ENCODE measurements at places on chromosomes 1 and 21.

GRCh38 chr1:169102567-169102966 is 3.9 kb upstream of the ATP1B1 start:
- DNase-seq = no peak

DNA sequence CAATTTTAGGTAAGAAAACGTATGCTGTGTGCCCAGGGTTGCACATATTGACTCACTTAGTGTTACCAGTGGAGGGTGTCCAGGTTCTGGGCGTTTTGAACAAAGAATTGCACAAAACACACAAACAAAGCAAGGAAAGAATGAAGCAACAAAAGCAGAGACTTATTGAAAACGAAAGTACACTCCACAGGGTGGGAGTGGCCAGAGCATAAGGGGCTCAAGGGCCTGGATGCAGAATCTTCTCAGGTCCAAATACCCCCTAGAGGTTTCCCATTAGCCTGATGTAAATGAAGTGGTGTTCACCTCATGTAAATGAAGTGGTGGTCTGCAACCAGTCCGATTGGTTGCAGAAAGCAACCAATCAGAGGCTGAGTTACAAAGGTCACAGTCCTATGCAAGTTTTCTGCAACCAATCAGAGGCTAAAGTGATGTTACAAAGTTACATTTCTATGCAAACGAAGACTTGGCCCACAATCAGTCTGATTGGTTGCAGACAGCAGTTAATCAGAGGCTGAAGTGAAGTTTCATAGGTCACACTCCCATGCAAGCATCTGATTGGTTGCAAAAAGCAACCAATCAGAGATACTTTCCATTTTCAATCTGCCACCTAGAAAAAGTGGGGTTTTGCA is 228.3 kb downstream of the ST6GALNAC3 start:
- no peak for DNase-seq

DNA sequence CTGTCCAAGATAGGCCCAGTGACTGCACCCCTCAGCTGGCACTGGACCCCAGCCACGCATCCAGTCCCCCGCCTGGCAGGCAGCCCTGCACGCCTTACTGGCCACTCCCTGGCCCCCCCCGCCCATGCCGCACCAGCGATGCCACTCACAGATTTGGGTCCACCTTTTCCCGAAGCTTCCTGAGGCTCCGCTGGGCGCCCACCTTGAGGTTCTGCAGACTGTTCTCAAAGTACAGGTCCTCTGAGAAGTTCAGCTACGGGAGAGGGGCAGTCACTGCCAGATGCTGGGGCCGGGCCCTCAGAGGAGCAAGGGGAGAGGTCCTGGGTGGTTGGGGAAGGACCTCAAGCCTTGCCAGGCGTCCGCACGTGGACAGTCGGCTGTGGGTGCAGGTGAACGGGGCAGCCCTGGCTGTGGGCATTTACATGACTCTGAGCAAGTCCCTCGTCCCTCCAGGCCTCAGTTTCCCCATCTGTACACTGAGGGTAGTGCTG is 8.1 kb downstream of the PRXL2B start:
- no peak for DNase-seq

DNA sequence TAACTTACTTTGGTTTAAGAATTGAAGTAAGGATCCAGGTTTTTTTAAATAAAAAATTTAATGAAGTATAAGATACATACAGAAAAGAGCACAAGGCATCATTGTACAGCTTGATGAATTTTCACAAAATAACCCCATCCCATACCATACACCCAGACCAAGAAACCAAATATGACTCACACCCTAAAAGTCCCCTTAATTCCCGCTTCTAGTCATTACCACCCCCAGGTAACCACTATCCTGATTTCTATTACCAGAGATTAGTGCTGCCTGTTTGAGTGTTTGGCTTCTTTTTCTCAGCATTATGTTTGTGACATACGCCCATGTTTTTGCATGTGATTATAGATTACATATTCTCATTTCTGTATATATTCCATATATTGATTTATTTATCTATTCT is 98.5 kb upstream of the HIVEP3 start:
- no peak for DNase-seq

DNA sequence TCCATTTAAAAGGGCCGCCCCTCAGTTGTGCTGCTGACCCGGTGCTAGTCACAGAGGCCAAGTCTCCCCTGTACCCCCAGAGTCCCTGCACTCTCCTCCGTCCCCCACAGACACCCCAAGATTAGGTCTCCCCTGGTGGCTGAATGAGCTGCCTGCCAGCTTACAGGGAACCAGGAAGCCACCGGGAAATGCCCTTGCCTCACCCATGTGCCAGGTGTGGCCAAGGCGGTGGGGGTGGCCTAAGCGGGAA is 32.7 kb downstream of the HSPG2 start:
- DNase-seq = no peak

DNA sequence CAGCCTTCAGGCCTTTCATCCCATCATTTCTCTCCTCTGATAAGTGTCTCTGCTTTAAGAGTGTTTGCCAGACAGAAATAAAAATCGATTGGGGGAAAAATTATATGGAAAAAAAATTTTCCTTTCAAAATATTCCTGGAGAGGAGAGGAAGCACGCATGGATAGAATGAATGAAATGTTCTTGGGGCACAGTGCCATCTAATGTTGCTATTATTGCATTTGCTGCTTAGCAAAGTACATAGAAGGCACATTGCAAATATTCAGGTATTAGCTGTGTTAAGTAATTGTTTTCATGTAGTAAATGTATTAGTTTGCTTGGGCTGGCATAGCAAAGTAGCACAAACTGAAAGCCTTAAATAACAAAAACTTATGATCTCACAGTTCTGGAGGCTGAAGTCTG is 18.1 kb downstream of the B3GALT5 start:
- DNase-seq = no peak

GRCh38 chr1:111218701-111219556 is 8.6 kb upstream of the CHI3L2 start:
- DNase-seq = no peak

- DNase-seq = peak; percentile 60
These were observed 657 bp upstream of the TNFRSF18 start for GRCh38 chr1:1206966-1207531.

DNA sequence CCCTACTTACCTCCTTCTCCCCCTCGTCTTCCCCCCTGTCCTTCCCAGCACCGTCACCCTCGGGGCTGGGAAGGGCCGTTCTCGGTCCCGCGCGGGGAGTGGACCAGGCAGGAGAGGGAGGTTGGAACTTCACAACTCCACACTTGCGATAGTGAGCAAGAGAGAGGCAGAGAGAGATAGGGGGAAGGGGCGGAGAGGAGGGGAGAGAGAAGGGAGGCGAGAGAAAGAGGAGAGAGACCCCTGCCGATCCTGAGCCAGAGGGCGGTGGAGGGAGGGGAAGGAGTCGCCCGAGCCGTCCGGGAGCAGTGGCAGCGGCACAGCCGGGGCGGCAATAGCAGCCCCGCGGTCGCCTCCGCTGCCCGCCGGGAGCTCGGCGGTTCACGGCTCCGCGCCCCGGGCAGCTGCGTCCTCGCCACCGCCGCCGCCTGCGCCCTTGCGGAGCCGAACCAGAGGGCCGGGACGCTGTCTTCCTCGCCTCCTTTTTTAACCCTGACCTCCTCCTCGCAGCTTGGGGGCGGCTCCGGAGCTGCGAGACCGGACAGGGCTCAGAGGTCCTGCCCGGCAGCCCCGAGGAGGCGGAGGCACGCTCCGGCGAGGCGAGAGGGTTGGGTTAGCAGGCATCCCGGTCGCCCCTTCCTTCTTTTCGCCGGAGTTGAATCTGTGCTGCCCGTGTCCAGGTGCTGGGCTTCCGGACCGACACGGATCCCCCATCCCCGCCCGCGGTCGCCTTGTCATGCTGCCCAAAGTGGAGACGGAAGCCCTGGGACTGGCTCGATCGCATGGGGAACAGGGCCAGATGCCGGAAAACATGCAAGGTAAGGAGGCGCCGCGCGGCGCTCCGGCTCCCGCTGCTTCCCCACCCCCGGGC is 11.7 kb downstream of the NR5A2 start:
- DNase-seq = peak; percentile 41

GRCh38 chr1:181110013-181110412 is 21.5 kb downstream of the IER5 start:
- no peak for DNase-seq

DNA sequence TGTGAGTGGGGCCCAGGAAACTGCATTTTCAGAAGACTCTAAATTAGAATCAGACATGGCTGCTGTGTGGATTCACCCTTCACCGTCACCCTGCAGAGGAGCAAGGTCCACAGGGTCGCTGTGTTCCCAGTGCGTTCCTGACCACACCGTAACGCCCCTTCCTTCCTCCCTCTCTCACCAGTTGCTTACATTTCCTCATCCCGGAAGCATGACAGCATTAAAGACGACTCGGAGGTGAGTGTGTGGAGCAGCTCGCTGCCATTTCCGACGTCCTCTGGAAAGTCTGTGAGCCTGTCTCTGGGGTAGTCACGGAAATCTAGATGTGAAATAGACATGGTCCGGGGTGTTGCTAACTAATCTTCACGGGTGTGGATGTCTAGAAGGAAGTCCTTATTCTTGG is 45.9 kb downstream of the FAAP20 start:
- DNase-seq = peak; percentile 78

DNA sequence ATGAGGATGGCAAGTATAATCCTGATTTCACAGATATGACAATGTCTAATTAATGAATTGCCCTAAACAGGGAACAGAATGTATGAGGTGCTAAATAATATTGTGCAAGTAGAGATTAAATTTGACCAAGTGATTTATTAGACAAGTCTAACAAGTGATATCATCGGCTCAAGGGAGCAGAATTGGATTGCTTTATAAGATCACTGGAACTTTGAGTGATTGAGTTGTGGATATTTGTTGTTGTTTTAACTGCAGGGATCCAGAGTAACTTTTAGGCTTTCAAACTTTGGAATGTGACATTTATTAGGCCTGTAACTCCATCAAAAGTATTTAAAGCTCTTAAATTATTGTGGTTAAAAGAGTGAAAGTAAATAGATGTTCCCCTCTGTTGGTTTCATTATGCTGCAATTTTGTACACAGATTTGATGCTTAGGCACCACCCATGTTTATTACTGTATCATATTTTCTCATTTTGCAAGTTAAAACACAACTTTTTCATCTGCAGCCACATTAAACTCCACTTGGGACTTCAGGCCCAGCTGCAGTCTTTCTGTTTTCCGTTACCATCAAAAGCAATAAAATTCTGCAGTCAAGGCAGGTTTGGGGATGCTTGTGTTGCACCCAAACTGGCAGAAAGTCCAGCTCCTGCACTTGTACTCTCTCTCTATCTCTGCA is 206.6 kb downstream of the HLX start:
- DNase-seq = no peak

GRCh38 chr1:242237051-242237450 is 238.2 kb upstream of the MAP1LC3C start:
- DNase-seq = no peak

- no peak for DNase-seq
These were observed 130.4 kb downstream of the RERE start for GRCh38 chr1:8687039-8687438.

DNA sequence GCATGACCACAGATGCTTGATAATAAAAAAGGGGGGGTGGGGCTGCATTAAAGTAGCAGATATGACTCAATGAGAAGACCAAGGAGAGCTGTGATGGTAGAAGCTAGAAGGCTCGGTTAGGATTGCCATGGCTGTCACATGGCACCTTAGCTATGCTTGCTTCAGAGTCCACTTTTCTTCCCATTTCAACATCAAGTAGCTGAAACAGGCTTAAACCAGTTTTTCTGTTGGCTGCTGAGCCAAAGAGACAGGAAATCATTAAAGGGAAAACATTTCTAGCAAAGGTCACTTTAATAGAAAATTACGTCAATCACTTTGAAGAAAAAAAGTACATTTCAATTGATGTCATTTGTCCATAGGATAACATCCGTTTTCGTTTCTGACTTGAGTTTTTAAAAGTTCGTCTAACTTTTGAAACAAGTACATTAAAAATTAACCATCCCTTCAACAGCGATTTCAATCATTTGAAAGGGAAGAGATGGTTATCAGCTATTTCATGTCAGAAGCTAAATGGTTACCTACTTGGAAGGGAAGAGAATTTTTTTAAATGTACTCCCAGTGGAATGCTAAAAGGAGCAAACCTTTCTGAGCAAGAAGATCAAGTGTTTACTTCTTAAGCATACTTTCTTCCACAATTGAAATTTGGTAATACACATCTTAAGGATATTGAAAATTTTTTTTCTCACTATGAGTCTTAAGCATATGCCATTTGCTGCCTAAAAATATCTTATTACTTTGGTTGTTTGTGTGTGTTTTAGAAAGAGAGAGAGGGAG is 488.1 kb upstream of the PRMT6 start:
- no peak for DNase-seq

DNA sequence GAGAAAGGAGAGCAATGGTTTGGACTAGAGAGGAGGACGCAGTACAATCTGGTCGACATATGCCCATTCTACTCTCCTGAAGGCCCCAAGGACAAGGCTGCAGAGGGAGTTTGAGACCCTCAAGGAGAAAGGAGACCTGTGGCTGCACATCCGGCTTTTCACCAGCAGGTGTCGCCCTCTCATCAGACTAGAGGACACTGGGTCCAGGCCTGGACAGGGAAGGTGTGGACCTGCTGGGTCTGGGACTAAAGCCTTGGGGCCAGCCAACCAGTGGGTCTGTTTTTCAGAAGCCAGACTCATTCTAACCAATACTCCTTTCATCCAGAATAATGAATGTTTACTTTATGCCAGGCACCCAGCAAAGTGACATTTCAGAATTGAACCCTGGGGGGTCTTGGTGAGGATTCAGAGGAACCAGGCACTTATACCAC is 5.0 kb downstream of the SRARP start:
- DNase-seq = peak; percentile 79

GRCh38 chr1:7495962-7496361 is 275.1 kb upstream of the VAMP3 start:
- DNase-seq = no peak

DNA sequence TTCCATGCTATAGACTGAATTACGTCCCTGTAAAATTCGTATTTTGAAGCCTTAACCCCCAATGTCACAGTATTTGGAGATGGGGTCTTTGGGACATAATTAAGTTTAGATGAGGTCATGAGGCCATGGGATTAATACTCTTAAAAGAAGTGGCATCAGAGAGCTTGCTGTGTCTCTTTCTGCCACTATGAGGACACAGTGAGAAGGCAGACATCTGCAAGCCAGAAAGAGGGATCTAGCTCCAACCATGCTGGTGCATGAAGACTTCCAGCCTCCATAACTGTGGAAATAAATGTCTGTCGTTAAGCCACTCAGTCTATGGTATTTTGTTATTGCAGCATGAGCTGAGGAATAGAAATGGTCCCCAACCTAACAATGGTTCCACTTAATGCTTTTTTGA is 99.0 kb downstream of the LTN1 start:
- no peak for DNase-seq

- peak; percentile 44 for DNase-seq
These were observed 38.2 kb upstream of the WASF2 start for GRCh38 chr1:27527890-27528817.

DNA sequence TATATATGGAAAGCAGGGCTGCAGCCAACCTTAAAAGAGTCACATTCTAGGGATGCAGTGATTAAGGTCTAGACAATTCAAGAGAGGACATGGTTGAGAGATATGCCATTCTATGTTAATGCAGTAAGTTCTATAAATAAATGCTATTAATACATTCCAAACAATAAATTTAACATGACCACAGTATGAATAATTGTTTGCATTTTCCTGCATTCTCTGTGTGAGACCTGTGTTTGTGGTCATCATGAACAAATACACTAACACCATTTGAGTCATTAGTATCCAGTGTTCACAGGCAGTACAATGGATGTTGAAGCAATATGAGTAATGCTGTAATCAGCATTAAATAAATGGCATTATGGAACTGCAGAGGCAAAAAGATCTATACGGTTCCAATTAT is 5.5 kb upstream of the ZRANB2 start:
- DNase-seq = no peak

- peak; percentile 22 for DNase-seq
These were observed 1.4 kb upstream of the UBXN10 start for GRCh38 chr1:20184481-20184900.

GRCh38 chr1:184359909-184360308 is 26.9 kb upstream of the C1orf21 start:
- DNase-seq = no peak

- no peak for DNase-seq
These were observed 123.4 kb downstream of the ATP6V1G3 start for GRCh38 chr1:198417039-198417438.
